ENCODE measurements at places on chromosomes 13 and 19. TPM values are rescaled to one million over a fixed set of nuclear protein-coding genes. Genes with fewer than 3 reads are reported as not detected.
A peak's percentile ranks its signal among the peaks of the same experiment; 100 is the strongest.

Gene AMH
- total RNA-seq, result 5.1 TPM

Gene PSG6
- total RNA-seq, result not detected

GRCh38 chr13:68358294-68358705, 1128.2 kb upstream of the PCDH9 start:
- H3K27me3 ChIP-seq, result no peaks in the 10 kb centered on the region
- H3K4me3 ChIP-seq, result no peak overlapping the region
- no peak overlapping the region for H3K27ac ChIP-seq

DNA sequence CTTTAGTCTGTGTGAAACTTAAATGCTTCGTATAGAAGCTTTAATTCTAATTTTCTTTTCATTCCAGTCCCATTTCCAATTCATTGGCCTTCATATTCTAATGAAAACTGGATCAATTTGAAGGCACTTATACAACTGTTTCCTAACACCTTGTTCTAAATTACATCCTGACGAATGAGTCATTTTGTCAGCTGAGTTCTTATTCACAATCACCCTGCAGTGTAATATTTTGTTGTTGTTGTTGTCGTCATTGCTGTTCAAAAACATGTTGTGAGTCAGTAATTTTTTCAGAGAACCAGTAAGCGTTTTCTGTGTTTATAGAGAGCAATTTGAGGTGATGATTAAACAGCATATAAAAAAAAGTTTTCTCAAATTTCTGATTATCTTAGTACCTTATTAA, 290.0 kb downstream of the PCDH9 start:
- H3K36me3 ChIP-seq, result no peaks in the 10 kb centered on the region
- H3K4me1 ChIP-seq, result no peaks in the 10 kb centered on the region
- no peaks in the 10 kb centered on the region for H3K27me3 ChIP-seq
- DNase-seq, result no peak
- H3K27ac ChIP-seq, result no peak overlapping the region

- peaks cover 4% of the 10 kb centered on the region for H3K36me3 ChIP-seq
- DNase-seq, result no peak
- H3K27ac ChIP-seq, result peak overlapping the region; percentile 91
- peak overlapping the region; percentile 74 for H3K4me3 ChIP-seq
- H3K4me1 ChIP-seq, result peaks cover 21% of the 10 kb centered on the region
- no peaks in the 10 kb centered on the region for H3K27me3 ChIP-seq
Observed at GRCh38 chr19:11323601-11324078, 15.8 kb downstream of the RAB3D start.

- no peak overlapping the region for H3K27ac ChIP-seq
- H3K4me1 ChIP-seq, result no peaks in the 10 kb centered on the region
- no peaks in the 10 kb centered on the region for H3K36me3 ChIP-seq
- peaks cover 4% of the 10 kb centered on the region for H3K27me3 ChIP-seq
Observed at GRCh38 chr19:5321851-5322681, 18.5 kb downstream of the PTPRS start.

- no peak overlapping the region for H3K27ac ChIP-seq
- H3K4me3 ChIP-seq, result no peak overlapping the region
- H3K4me1 ChIP-seq, result no peaks in the 10 kb centered on the region
- peaks cover 13% of the 10 kb centered on the region for H3K27me3 ChIP-seq
- H3K36me3 ChIP-seq, result no peaks in the 10 kb centered on the region
- peak; percentile 85 for DNase-seq
Observed at GRCh38 chr13:72643311-72643989, 84.0 kb downstream of the MZT1 start.

GRCh38 chr19:45049073-45049736, 10.4 kb downstream of the CLASRP start:
- H3K4me1 ChIP-seq, result peaks cover 32% of the 10 kb centered on the region
- DNase-seq, result no peak
- no peaks in the 10 kb centered on the region for H3K27me3 ChIP-seq
- peaks cover 40% of the 10 kb centered on the region for H3K36me3 ChIP-seq

DNA sequence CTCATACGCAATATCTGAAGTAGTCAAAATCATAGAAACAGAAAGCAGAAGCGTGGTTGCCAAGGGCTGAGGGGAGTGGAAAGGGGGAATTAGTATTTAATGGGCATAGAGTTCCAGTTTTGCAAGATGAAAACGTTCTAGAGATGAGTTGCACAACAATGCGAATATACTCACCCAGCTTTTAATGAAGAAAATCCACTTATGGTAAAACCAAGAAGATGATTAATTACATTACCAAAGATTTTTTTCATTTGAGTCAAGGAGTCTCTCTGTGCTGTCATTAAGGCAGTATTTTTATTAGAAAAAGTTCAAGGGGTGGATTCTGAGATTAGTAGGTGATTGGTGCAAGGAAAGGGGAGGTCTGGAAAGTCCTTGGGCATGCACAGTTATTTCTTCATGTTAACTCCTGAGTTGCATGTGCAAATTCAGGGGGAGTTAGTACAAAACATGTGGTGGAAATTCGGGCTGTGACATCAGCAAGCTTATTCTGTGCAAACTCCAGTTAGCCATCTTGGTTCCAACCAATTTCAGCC, 6.9 kb upstream of the CBY2 start:
- DNase-seq, result no peak
- peaks cover 4% of the 10 kb centered on the region for H3K4me1 ChIP-seq
- H3K27me3 ChIP-seq, result peaks cover 3% of the 10 kb centered on the region
- H3K36me3 ChIP-seq, result no peaks in the 10 kb centered on the region
- H3K4me3 ChIP-seq, result no peak overlapping the region
- H3K27ac ChIP-seq, result peak overlapping the region; percentile 26

- no peak overlapping the region for H3K27ac ChIP-seq
- DNase-seq, result no peak
- peaks cover 4% of the 10 kb centered on the region for H3K27me3 ChIP-seq
- H3K36me3 ChIP-seq, result no peaks in the 10 kb centered on the region
- no peaks in the 10 kb centered on the region for H3K4me1 ChIP-seq
- H3K4me3 ChIP-seq, result no peak overlapping the region
Observed at GRCh38 chr19:1516395-1516753, 3.6 kb upstream of the ADAMTSL5 start.

DNA sequence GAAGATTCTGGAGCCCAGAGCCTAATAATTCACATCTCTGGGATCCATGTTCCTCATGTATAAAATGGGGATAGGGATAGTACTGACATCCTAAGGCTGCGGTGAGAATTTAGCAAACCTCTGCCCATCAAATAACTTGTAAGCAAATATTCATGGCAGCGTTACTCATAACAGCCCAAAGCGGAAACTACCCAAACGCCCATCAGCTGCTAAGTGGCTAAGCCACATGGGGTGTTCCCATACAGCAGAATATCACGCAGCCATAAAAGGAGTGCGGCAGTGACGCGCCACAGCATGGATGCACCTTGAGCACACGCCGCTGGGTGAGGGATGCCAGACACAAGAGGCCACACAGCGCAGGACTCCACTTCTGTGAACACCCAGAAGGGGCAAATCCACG, 19.7 kb downstream of the VRK3 start:
- H3K27me3 ChIP-seq, result no peaks in the 10 kb centered on the region
- no peak for DNase-seq
- H3K4me3 ChIP-seq, result no peak overlapping the region
- no peak overlapping the region for H3K27ac ChIP-seq
- peaks cover 30% of the 10 kb centered on the region for H3K4me1 ChIP-seq

- H3K27ac ChIP-seq, result no peak overlapping the region
- no peak for DNase-seq
- H3K36me3 ChIP-seq, result no peaks in the 10 kb centered on the region
- no peaks in the 10 kb centered on the region for H3K4me1 ChIP-seq
- no peaks in the 10 kb centered on the region for H3K27me3 ChIP-seq
Observed at GRCh38 chr13:90177512-90177911, 1170.0 kb upstream of the MIR17HG start.

DNA sequence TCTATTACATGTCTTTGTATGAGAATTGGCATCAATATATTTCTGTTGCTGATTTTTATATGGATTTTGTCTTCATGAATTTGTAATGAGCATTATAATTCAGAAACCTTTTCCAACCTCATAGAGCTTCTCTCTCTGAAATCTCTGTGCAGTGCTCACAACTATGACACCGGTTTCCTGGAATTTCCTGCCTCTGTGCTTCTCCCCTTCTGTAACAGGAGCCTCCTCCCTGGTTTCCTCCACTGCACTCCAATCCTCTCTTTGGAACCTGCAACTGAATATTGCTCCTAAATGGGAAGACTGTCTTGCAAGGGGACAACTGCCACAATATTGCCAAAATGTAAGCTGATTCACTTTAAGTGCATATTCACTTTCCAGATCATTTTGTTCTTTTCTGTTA, 1147.9 kb downstream of the UQCRFS1 start:
- no peak overlapping the region for H3K27ac ChIP-seq
- DNase-seq, result no peak
- no peak overlapping the region for H3K4me3 ChIP-seq
- no peaks in the 10 kb centered on the region for H3K36me3 ChIP-seq
- H3K4me1 ChIP-seq, result no peaks in the 10 kb centered on the region
- H3K27me3 ChIP-seq, result no peaks in the 10 kb centered on the region

- DNase-seq, result no peak
- no peak overlapping the region for H3K27ac ChIP-seq
- H3K27me3 ChIP-seq, result no peaks in the 10 kb centered on the region
- H3K4me1 ChIP-seq, result peaks cover 11% of the 10 kb centered on the region
Observed at GRCh38 chr13:114309806-114310410, 4.4 kb upstream of the CHAMP1 start.
